Suppressor macrophage treated with lipopolysaccharide for 1 hour (primary cell): ENCODE measurements at places on chromosomes 1 and 21.

DNA sequence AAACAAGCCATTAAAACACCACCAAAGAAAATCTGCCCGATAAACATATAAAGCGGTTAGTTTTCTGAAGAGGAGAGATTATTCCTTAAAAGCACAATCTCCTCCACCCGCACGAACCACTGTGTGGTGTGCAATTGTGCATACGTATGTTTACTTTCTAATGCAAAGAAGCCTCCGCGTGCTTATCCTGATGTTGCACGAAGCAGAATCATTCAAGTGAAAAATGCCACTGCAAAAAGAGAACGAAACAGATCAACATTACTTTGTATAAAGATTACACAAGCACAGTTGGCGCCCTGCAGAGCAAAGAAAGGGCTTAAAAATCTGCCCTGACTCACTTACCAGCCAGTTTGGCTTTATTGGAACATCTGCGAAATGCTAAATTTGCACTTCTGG is 166.8 kb downstream of the ZNF281 start:
- no peak for DNase-seq

- DNase-seq: no peak
These were observed 73.9 kb upstream of the RGL1 start for GRCh38 chr1:183730886-183731573.

- no peak for DNase-seq
These were observed 58.9 kb downstream of the TGFBR3 start for GRCh38 chr1:91827087-91827458.

- no peak for DNase-seq
These were observed 135.1 kb downstream of the ADAMTS1 start for GRCh38 chr21:26710155-26710554.

DNA sequence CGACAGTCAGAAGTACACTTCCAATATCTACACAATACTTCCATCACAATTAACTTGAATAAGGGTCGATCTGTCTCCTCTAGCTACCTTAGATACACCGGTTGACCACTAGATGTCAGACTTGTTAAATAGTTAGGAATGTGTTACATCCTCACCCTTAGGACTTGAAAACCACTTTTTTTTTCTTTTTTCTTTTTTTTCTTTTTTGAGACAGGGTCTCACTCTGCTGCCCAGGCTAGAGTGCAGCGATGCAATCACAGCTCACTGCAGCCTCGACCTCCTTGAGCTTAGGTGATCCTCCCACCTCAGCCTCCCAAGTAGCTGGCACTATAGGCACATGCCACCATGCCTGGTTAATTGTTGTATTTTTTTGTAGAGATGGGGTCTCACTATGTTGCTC is 120.4 kb upstream of the GREM2 start:
- DNase-seq: peak; percentile 21

DNA sequence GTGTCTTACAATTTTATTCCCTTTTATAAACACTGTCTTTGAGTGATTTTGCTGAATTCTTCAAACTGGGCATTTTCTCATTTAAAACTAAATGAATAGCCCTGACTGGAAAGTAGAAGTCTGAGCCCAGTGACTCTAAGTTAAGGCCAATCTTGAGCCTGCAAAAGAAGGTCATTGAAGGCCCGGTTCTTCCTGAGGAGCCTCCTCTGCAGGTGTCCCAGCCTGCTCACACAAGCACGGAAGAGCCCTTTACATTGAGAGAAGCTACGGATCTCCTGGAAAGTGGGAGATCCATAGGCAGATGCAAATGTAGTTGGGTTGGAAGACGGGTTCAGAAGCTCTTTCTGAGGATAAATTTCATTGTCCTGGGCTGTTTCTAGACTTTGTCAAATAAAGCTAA is 3.9 kb downstream of the ZNF678 start:
- no peak for DNase-seq

- DNase-seq: no peak
These were observed 186.6 kb downstream of the SIPA1L2 start for GRCh38 chr1:232443372-232443771.

DNA sequence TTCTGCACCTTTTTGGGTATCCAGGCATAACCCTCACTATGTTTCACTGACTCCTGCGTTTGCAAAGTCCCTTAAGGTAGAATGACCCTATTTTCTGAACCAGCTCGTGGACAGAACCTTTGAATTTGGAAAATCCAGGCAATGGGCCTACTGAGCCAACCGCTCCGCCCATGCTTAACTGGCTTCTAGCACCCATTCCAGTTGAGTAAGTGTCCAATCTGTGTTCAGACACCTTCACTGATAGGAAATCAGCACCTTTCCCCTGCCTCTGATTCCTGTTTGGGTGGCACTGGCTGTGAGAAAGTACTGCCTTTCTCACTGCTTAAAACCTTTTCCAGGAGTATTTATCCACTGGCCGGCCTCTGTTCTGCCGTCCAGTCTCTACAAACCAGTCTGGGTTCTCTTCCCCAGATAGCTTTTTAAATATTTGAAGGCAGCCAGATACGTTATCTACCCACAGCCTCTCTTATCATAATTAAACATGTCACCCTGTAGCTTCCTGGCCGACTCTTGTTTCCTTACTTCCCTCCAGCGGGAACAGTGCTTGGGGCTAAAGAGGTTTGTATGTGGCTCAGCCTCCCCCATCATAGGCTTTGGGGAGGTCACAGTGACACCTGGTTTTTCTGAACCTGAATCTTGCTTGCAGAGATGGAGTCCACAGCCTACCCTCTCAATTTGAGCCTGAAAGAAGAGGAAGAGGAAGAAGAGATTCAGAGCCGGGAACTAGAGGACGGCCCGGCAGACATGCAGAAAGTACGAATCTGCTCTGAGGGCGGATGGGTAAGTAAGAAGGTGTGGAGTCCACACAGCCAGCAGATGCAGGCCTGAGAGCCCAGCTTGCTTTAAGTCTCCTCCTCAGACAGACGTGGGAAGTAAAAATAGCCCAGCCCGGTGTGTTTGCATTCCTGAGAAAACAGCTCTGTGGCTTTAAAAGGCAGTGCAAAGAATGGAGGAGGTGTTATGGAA is 1.3 kb downstream of the POGK start:
- DNase-seq: peak; percentile 26

DNA sequence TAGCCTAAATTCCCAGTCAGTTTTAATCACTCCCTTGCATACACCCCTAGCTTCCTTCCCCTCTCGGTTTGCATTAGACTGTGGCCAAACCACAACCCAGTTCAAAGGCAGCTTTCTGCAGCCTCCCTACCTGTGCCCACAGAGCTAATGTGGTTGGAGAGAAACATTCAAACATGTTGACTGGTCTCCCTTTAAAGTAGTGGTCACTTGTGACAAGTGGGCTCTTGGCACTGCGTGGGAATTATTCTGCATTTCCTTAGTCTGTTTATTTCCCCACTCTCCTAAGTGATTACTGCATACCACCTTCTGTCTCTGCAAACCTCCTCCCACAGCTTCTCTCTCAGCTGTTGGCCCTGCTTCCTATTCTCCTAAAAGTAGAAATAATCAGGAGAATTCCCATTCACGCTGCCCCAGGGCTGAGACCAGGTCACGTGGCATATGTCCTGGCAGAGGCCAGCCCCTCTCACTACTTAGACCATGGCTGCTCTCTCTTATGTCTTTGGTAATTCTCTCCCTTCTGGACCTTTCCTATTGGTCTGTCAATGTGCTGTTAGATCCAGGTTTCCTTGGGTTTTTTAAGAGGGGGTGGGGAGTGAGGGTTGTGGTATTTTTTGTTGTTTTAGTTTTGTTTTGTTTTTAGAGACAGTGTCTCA is 38.4 kb upstream of the CD101 start:
- DNase-seq: peak; percentile 66

DNA sequence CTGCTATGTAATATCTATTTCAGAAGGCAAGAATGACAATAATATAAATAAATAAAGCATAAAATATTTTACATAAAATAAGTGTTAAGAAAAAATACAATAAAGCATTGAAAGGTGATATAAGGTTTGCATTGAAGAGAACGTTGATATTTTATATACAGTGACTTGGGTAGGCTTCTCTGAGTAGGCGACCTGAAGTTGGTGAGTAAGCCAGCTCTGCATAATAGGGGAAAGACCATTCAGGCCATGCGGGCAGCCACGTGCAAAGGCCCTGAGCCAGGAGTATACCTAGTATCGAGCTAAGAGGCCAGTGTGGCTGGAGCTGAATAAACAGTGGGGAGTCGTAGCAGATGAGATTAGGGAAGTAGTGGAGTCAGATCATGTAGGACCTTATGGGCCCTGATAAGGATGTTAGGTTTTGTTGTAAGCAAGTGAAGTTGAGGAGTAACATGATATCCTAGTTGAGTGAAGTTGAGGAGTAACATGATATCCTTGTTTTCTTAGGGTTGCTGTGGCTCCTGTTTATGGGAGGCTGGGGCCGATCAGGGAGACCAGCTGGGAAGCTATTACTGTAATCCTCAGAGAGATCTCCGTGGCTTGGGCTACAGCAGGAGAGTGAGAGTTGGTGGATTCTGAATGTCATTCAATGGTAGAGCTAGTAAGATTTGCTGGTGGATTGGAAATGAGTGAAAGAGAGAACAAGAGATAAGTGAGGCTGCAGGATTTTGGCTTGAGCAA is 22.0 kb downstream of the KCNK1 start:
- DNase-seq: no peak

- DNase-seq: no peak
These were observed 29.1 kb upstream of the GFI1 start for GRCh38 chr1:92515796-92516201.

- DNase-seq: no peak
These were observed 13.6 kb downstream of the DNAJC11 start for GRCh38 chr1:6688001-6688400.

GRCh38 chr1:51527144-51527543 is 8.1 kb upstream of the EPS15 start:
- DNase-seq: no peak

- DNase-seq: peak; percentile 86
These were observed 102.5 kb upstream of the TARDBP start for GRCh38 chr1:10909697-10910680.

- DNase-seq: peak; percentile 73
These were observed 18.3 kb upstream of the PLEKHA6 start for GRCh38 chr1:204377800-204378668.

DNA sequence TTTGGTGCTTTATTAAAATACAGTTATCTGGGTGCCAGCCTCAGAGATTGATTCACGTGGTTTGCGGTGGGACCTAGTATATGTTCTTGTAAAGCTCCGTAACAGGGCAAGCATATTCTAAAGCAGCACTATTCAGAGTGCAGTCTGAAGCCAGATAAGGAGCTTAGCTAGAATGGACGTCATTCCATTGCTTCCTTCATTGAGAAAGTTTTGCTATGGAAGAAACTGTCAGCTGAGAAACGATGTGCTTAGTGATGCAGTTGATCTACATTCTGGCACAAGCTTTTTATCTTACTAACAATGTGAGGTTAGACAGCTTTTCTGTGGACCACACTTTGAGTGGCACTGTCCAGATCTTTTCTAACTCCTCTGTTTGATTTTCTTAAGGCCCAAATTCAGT is 26.2 kb downstream of the SLC44A3 start:
- no peak for DNase-seq

- no peak for DNase-seq
These were observed 4.2 kb upstream of the GUCA2A start for GRCh38 chr1:42168763-42169162.

DNA sequence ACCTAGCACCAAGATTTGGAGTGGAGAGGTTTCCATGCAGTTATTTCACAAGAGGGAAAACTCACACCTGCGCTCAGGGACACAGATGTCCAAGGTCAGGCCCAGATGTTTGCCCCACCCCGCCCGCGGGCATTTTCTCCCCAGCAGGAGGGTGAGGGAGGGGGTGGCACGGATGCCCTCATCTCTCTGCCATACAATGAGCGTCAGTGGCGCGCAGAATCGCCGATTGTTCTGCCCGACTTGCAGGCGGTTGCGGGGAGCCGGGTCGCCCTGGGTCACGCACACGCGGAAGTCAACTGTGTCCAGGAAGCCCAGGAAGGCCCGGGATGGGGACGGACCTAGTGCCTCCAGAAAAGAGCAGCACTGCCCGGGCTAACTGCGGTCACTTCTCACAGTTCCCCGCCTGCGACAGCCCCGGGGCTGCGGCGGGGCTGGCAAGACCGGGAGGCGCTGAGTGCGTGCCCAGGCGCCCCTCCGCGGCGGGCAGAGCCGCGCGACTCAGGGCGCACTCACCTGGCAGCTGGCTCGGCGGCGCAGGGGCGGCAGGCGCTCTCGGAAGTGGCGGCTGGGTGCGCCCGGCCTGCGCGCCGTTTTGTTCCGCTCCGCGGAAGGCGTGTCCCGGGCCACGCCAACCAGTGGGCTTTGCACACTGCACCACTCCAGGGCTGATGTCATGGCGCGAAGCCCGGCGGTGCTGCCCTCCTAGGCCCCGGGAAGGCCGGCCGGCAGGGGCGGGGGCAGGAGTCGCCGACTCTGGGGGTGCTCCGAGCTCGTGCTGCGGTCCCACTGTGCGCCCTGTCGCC is at the start of gene CSRP1:
TSS of gene CSRP1 (minus strand) at position 567 of the 803 bp plus-strand sequence. CDS start 10,820 bp downstream, outside the sequence.
- DNase-seq: peak; percentile 92

DNA sequence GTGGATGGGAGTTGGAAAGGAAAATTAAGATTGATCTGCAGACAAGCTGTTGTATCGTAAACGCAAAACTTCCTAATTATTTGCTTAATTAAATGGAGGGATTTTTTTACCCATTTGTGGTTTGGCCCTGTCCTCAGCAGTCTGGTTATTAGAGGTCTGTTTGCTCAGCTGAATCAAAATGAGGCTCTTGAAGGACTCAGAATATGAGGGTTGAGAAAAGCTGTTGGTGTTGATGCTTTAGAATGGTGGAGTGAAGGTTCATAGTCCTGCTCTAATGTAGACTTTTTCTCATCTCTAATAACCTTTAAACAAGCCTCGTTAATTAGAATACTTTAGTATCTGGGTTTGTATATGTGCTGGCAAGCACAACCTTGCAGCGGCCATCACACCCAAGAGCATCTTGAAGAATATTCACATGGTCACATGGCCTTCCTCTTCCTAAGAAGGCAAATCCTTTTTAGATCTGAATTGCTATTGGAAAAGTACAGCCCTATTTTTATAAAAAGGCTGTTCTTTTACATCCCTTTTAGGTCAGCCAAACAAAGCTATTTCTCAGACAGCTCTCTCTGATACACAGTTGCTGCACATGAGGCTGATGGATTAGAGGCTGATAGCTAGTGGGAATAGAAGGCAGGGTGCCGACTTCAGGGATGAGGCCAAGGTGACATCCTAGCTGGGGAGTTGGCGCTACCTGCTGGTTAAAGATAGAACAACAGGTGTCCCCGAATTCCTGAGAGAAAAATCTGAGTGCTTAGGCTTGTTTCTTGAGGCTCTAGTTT is 53.8 kb downstream of the MACF1 start:
- DNase-seq: peak; percentile 58

DNA sequence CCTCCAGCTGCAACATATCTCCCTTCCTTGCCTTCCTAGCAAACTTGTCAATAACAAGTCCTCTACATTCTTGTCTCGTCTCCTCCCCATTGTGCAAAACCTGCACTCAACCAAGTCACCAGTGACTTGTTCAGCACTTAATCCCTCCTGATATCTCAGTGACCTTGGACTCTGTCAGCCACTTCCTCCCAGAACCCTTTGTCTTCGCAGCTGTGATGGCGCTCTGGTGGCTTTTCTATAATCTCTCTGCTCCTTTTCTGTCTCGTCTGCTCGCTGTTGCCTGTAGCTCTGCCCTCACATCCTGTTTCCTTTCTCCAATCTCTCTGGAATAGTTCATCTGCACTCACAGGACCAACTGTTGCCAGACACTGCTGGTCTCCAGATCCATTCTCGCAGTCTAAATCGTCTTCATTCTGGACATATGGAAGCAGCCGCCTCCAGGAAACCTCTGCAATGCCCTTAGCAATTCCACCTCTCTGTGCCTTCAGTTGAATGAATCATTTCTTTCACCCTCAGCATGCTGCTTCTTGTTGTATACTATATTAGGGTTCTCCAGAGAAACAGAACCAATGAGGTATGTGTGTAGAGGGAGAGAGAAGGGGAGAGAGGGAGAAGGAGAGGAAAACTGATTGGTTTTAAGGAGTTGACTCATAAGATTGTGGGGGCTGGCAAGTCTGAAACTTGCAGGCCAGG is 17.4 kb upstream of the IFNAR2 start:
- peak; percentile 71 for DNase-seq
